ENCODE measurements at places on chromosomes 5 and 9. TPM values are rescaled to one million over a fixed set of nuclear protein-coding genes. Genes with fewer than 3 reads are reported as not detected.

The IL4 gene
- not detected for total RNA-seq

The LRRC26 gene
- not detected for total RNA-seq

The WDR31 gene
- 0.67 TPM for total RNA-seq

The CD14 gene
- 0.17 TPM for total RNA-seq

The ARSI gene
- 11.8 TPM for total RNA-seq

The PTPN3 gene
- 1.6 TPM for total RNA-seq
